ENCODE measurements at places on chromosomes 5 and 9.
A peak's percentile ranks its signal among the peaks of the same experiment; 100 is the strongest.

DNA sequence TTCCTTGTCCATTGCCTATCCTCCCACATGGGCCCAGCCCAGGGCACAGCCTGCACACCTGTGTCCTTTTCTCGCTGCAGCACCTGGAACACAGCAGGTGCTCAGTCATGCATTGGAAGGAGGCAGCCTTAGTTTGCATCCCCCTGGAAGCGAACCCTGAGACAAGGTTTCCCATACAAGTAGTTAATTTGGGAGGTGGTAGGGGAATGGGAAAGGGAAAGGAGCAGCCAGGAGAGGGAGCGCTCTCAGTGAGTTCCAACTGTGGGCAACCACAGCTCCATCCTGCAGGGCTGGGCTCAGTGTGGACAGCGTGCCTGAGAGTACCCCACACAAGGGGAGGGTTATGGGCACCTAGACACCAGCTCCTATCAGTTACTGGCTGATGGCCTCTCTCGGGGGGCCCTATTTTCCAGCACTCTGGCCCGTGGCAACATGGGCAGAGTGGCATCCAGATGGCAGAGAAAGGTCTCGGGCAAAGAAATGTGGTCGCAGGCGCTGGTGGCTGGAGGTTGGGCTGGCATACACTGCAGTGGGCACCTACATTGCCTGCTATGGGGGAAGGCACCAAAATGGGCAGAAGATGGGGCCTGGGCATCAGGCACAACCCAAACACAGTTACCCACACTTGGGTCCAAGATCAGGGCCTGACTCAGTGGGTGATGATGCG, 50.1 kb downstream of the TSPAN17 start:
- DNase-seq: peak; percentile 90

DNA sequence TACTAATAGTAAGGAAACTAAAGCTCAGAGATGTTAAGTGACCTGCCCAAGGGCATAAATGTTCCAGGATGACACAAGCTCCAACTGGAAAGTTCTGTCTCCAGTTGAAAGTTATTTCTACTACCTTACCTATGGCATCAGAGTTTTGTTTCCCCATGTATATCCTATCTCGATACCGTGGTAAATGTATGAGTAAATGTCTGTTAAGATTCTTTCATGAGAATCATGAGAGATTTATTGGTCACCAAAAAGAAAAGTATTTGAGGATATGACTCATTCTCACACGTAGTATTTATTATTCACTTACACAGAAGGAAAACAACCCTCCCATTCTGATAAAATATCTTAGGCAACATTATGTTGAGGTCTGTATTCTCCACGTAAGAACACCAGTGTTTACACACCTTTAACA, 11.1 kb upstream of the SHOC1 start:
- no peak for DNase-seq

- no peak for DNase-seq
Observed at GRCh38 chr5:56432321-56432720, 199.2 kb upstream of the ANKRD55 start.

- no peak for DNase-seq
Observed at GRCh38 chr5:167886196-167886595, 405.2 kb upstream of the WWC1 start.

GRCh38 chr9:8653111-8653510, 853.5 kb upstream of the DMAC1 start:
- peak; percentile 39 for DNase-seq

DNA sequence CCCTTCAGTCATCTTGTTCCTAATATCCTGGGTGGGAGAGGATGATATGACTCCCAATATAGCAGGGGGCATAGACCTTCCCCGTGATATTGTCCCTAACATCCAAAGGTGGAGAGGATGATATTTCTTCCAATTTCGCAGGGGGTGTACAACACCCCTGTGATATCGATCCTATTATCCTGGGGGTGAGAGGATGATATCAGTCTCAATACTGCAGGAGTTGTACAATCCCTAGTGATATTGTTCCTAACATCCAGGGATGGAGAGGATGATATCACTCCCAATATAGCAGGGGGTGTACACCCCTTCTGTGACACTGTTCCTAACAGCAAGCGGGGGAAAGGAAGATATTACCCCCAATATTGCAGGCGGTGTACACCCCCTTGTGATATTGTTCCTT, 122.6 kb downstream of the TMEM38B start:
- DNase-seq: no peak

GRCh38 chr5:178121391-178122276, 8.3 kb downstream of the N4BP3 start:
- DNase-seq: no peak

DNA sequence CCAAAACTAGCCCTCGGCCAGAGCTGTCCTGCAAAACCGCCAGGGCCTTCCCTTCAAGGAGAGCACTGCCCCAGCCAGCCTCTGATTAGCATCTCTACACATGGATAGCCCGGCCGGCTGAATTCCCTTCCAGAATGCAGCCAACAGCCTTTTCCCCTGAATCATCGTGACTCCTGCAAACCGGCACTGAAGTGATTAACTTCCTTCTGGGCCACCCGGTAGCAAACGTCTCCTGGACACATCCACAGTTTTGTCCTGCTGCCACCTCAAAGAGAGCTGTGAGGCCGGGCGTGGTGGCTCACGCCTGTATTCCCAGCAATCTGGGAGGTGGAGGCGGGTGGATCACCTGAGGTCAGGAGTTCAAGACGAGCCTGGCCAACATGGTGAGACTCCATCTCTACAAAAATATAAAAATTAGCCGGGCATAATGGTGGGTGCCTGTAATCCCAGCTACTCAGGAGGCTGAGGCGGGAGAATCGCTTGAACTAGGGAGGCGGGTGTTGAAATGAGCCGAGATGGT, 21.1 kb upstream of the EEIG1 start:
- no peak for DNase-seq

DNA sequence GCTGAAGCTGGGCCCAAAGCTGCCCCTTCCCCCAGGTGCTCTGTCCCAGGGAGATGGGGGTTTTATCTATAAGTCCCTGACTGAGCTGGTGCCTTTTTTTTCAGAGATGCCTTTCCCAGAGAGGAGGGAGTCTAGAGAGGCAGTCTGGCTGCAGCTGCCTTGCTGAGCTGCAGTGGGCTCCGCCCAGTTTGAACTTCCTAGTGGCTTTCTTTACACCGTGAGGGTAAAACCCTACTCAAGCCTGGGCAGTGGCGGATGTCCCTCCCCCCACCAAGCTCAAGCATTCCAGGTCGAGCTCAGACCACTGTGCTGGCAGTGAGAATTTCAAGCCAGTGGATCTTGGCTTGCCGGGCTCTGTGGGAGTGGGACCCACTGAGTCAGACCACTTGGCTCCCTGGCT, 41.3 kb downstream of the CAVIN4 start:
- no peak for DNase-seq

DNA sequence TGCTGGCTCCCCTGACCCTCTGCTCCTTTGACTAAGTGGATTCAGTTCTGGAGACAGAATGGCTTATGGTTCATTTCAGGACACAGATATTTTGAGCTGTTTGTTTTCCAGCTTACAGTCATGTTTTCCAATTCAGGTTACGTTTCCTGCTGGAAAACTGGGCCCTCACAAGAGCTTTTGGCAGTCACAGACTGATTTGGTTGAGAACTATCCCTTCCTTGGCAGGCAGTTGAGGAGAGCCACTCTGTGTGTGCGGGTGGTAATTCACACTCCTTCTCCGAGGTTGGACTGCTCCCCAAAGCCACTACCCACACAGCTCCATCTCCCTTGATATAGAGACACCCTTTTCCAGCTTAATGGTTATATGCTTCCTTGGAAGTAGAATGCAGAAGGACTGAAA, 534.5 kb downstream of the TMEM38B start:
- no peak for DNase-seq
